Naive thymus-derived CD8-positive, alpha-beta T cell (primary cell): ENCODE measurements at places on chromosomes 3 and 15. TPM values are rescaled to one million over a fixed set of nuclear protein-coding genes. Genes with fewer than 3 reads are reported as not detected.

Gene LXN
- 6.3 TPM for total RNA-seq

Gene PRSS50
- not detected for total RNA-seq

Gene PCOLCE2
- total RNA-seq: not detected

Gene LTK
- 0.18 TPM for total RNA-seq

Gene CCPG1
- total RNA-seq: 30.4 TPM

GRCh38 chr15:90889313-90889730, 5.0 kb downstream of the FES start:
- no peak for DNase-seq

DNA sequence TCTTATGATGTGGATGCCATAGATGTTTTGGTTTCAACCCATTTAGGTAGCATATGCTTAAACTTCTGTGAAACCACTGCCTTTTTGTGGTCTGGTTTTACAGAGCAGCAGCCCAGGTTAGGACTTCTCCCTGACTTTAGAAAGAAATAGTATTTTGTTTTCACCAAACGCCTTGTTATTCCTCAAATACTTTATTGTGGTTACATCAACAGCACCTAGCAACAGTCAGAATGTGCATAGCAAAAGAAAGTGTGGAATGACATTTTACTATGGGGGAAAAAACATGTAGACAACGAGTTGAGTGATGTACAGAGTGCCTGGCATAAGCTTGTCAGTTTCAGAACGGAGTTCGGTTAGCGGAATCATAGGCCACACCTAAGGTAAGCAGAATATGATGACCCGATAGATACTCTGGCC, 159.2 kb downstream of the TPRG1 start:
- peak; percentile 42 for DNase-seq

DNA sequence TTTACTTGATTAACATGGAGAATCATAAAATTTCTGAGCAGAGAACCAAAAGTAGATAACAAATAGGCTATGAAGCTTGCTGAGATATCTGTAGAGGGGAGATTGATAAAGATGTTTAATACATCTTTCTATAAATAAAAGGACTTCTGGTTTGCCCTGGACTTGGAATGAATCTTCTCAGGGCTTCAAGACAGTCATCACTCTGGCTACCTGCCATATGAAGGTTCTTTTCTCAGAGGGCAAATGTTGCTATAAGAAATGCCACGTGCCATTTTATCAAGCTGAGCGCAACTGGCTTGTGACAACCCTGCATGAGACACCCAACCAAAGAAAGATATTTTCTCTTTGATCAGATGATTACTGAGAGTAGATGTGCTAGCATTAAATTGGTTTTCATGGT, 192.5 kb downstream of the WNT5A start:
- DNase-seq: no peak

DNA sequence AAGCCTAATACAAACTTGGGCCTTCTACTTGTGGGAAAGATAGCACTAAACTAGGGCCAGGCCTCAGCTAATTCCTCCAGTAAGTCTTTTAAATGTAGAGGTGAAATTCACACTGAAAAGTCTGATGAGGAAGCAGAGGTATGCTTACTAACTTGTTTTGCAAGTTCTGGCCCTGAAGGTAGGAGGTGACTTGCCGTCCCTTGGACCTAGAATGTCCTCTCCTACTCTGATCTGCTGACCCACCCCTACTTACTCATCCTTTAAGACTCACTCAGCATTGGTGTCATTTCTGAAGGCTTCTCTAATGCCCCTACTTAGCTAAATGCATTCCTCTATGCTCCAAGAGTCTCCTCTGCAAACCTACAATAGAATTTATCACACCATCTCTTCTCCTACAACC, 19.4 kb downstream of the RIOX2 start:
- no peak for DNase-seq

- DNase-seq: peak; percentile 60
These were observed 2.3 kb upstream of the GRM2 start for GRCh38 chr3:51704511-51704950.

- no peak for DNase-seq
These were observed 342.7 kb downstream of the PTPRG start for GRCh38 chr3:61903931-61904657.
